ENCODE measurements at places on chromosomes 16 and 17.

GRCh38 chr17:83195330-83196023 lies 116.1 kb downstream of the METRNL start:
- DNase-seq: peak; percentile 74

GRCh38 chr17:3401786-3402185 lies 3.6 kb upstream of the OR1E1 start:
- DNase-seq: no peak

- DNase-seq: no peak
Measured at GRCh38 chr17:6072157-6072556, 2.0 kb downstream of the WSCD1 start.

DNA sequence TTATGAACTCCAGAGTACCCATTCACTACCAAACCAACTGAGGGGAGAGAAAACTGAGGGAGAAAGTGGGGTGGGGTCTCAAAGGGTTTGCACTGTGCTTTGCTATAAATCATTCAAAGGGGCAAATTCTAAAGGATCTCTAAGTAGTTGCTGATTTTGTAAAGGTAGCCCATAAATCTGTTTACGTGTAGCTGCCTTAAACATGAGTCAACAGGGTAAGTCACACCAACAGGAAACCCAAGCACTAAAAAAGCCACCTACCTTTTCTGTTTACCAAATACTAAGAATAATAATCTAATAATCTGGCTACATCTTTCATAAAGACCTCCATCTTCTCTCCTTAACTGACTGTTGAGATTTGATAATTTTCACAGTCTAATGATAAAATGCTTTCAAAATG lies 8.4 kb upstream of the HSBP1 start:
- DNase-seq: no peak

DNA sequence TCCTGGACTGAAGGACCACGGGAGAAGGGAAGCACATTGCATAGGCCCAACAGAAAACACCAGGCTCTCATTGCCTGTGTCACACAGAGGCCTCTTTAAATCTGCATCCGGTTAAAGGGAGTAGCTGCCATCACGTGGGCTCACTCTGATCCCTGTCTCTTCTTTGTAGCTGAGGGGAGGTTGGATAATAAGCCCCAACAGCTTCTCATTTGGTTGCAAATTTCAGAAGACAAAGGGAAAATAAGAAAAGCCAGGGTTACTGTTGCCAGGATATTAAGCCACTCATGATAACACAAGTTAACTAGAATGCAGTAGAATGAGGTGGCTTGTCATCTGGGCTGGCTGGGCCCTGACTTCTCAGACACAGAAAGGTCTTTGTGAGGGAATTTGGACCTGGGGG lies 325.1 kb upstream of the ERCC4 start:
- no peak for DNase-seq

DNA sequence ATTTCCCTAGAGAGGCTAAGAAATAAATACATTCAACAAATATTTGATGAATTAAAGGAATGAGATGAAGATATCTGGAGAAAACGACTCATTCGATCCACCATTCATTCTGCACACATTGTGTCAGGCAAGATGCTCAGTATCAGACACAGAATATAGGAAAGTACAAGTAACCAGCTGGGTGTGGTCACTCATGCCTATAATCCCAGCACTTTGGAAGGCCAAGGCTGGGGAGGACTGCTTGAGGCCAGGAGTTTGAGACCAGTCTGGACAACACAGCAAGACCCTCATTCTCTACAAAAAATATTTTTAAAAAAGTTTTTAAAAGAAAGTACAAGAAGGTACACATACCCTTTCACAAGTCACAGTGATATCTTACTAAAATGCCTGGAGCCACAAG lies 42.3 kb downstream of the CRLF3 start:
- DNase-seq: no peak

Measured in H4 (cell line).